NCI-H1694 treated with DMSO at 0.1 percent for 48 hours (cell line): ENCODE measurements at places on chromosomes 16 and 17.

DNA sequence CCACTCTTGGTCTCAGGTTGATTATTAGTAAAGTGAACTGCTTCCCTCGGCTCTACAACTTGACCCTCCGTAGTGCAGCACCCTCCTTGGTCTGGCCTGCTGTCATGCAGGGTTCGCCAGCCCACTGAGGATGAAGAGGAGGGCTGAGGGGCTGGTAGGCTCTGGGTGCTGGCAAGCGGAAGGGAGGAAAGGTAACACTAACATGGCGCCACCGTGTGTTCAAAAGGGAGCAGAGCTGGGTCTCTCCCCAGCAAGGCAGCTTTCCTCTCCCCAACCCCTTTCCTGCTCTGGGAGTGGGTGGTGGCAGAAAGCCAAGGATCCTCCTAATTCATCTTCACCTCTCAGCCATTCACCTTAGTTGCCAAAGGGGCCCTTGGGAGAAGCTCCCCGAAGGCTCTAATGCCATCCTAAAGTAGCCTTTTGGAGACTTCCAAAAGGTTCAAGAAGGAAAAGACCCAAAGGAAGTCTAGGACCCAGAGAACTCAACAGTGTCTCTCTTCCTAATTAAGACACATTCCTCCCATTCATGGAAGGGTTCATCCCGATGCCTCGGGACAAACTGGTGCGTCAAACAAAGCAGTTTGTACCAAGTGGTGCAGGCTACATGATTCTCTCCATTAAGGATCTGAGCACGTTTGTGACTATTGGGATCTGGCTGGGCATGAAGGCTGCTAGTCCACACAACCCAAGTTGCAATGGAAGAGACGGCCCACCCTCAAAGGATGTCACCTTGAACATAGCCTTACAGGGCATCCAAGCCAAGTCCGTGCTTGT, 90.8 kb upstream of the TOB1 start:
- DNase-seq, result peak; percentile 77

DNA sequence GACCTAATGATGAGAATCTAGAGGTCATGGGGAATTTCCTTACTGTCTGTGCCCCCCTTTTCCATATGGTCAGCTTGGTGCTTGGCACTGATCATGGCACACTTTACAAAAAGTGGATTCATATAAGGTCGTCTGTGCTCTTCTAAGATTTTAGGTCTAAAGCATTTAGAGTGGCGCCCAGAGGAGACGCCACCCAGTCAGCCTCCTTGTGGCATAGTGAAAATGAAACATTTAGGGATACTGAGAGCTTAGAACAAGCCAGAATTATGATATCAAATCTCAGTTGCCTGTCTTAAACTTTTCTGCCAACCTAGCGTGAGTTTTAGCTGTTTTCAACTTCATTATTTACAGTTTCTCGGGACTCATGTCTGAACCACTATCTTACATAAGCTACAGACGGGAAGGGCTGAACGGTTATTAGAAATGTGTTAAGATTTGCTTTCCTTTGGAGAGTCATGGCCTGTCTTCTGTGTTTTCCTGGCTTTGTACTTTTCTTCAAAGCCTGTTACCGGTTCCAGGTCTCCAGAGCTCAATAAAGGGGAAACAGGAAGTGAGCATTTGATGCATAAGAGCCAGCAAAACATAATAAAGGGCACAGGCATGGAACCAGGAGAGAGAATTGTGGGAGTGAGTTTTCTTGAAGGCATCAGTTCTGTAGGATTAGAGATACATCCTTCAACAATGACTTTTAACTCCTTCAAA, 13.7 kb downstream of the ZNRF1 start:
- DNase-seq, result no peak

GRCh38 chr17:15498107-15498506, 30.7 kb upstream of the CDRT4 start:
- no peak for DNase-seq

- DNase-seq, result no peak
These were observed 1.9 kb upstream of the CCDC102A start for GRCh38 chr16:57538235-57538721.

DNA sequence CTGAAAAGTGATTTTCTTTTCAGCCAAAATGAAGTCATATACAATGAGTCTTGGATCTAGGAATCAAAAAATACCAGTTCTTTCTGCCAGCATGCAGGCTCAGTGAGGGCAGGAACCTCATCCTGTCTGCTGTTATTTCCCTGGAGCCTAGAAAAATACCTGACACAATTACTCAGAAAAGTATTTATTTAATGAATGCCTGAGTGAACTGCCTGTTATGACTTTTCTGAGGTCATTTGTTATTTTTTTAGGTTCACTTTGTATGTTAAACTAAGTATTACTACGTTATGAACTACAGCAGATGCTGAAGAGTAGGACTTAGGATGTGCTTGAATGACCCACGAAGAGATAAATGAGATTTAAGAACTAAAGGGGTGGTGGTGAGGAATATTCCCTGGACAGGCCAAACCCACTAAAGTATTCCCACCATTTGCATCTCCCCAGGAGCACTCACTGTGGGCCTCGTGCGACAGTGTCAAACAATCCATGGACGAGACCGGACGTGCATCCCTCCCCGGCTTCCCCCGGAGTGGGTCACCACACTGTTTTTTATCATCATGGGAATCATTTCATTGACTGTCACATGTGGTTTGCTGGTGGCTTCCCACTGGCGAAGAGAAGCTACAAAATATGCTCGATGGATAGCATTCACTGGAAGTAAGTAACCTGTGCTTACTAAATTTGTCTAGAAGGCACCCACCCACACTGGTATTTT, 17.1 kb upstream of the VWA3A start:
- no peak for DNase-seq

- peak; percentile 91 for DNase-seq
These were observed 174.9 kb upstream of the CIBAR2 start for GRCh38 chr16:85286951-85287814.

DNA sequence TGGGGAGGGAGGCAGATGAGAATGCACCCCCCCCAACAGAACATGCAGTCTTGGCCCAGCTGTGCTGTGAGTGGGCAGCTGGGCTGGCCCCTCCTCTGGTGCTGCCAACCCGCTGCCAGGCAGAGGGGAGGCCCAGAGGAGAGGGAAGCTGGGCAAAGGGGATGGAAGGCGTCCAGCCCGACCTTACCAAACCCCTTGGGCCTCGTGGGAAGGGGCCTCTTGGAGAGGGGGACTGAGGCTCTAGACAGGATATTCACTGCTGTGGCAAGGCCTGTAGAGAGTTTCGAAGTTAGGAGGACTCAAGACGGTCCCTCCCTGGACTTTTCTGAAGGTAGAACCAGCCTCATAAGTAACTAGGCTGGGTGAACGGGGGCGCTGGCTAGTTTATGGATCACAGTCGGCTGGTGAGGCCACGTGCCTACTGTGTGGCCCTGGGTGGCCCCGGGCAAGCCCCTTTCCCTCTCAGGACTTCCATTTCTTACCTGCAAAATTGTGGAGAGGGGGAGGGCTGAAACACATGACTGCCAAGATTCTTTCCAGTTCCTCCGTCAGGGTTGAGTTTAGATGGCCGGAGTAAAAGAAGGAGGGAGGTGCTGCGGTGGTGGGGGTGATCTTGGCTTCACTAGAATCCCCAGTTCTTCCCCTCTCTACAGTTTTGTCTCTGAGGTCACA, 857 bp upstream of the STAT5A start:
- no peak for DNase-seq

- no peak for DNase-seq
These were observed 19.4 kb upstream of the SSTR5 start for GRCh38 chr16:1053121-1053521.

DNA sequence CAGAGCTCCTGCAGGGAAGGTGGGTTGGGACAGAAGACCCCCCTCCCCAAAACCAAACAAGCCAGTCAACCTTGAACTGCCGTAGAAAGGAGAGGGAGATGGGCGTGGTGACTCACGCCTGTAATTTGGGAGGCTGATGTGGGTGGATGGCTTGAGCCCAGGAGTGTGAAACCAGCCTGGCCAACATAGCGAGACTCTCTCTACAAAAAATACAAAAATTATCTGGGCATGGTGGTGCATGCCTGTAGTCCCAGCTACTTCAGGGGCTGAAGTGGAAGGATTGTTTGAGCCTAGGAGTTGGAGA, 42.1 kb downstream of the NT5M start:
- no peak for DNase-seq

DNA sequence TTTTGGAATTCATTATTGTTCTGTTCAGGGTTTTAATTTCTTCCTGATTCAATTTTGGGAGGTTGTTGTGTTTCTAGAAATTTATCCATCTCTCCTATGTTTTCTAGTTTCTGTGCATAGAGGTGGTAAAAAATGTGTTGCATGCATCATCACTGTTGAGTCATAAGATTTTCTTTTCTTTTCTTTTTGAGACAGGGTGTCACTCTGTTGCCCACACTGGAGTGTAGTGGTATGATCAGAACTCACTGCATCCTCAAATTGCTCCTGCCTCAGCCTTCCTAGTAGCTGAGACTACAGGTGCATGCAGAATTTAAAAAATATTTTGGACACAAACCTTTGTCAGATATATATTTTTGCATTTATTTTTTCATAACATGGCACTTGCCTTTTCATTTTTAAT, 184.8 kb downstream of the BCAS3 start:
- no peak for DNase-seq

- no peak for DNase-seq
These were observed at the start of gene ALOX15B for GRCh38 chr17:8038954-8039610. ALOX15B (plus strand) TSS chr17:8039059; CDS start chr17:8039156, 97 bp downstream.

DNA sequence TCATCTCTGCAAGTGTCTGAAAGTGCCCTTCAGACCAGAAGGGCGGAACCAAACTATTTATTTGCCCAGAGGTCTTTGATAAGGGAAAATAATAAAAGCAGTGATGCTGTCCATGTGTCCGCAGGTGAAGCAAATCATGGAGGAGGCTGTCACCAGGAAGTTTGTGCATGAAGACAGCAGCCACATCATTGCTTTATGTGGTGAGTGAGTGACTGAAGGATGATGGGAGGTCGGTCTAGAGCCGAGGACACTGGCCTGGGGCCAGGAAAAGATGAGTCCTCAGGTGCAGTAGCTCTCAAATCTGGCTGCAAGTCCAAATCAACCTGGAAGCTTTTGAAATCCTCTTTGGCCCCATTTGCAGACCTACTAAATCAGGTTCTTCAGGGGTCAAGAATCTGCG, 6.1 kb downstream of the SGSM2 start:
- no peak for DNase-seq

- DNase-seq, result no peak
These were observed 10.1 kb upstream of the SLC16A5 start for GRCh38 chr17:75077496-75078283.

DNA sequence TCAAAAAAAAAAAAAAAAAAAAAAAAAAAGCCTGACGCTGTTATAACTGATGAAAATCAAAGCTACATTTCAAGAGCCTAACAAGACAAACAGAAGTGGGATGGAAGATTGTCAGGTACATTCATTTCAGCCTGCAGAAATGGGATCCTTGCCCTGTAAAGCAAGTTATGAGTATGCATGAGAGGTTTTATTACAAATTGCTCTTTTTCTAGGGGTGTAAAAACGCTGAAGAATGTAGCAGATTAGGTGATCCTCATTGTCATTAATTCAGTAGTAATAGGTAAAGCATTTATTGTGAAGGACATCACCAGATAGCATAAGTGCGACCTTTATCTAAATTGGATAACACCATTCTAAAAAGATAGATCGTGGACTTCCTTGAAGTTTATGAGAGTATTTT, 208.3 kb downstream of the KCNJ2 start:
- no peak for DNase-seq

DNA sequence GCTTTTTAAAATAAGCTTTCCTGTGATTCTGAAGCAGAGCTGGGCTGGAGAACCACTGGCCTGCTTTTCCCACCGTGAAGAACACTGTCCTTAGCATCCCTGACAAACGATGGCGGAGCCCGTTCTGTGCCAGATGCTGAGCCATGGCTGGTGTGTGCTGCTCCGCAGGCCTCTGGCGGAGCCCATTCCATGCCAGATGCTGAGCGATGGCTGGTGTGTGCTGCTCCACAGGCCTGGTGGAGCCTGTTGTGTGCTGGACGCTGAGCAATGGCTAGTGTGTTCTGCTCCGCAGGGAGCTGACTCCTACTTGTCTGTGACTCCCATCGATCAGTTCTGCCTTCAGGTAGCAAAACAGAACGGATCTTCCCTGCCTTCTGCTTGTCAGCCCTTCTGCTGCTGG, 4.3 kb downstream of the ENDOV start:
- DNase-seq, result no peak

GRCh38 chr17:71287071-71287823, 833.6 kb upstream of the SOX9 start:
- DNase-seq, result peak; percentile 8

DNA sequence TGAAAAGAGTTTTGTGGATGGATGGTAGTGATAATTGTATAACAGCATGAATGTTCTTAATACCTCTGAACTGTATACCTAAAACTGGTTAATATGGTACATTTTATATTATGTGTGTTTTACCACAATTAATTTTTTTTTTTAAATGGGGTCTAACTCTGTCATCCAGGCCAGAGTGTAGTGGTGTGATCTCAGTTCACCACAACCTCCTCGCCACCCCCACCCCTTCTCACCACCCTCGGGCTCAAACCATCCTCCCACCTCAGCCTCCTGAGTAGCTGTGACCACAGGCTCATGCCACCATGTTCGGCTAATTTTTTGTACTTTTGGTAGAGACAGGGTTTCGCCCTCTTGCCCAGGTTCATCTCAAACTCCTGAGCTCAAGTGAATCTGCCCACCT, 123.2 kb downstream of the CDRT15L2 start:
- DNase-seq, result no peak

DNA sequence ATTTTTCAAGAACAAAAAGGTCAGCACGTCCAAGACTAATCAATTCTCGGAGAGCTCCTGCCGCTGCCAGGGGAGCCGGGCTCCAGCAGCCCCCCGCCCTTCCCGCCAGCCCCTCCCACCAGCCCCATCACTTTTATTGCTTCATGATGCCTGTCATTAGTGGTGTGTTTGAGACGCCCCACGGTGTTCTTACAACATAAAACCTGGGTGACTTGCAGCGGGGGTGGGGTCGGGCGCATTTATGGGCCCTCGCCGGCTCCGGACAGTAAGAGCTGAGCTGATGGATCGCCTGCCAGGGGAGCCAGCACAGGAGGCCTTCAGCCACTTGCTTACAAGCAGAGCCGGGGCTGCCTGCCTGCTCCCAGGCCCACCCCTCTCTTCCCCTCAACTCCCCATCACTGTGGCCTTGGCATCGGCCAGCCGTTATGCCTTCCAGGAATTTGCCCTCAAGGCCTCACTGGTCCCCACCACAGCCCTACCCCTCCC, 82.9 kb upstream of the CBX4 start:
- no peak for DNase-seq

- DNase-seq, result no peak
These were observed 14.9 kb downstream of the NAGPA start for GRCh38 chr16:5018793-5019192.
